Testis (tissue), 5 donors: ENCODE measurements at places on chromosomes 5 and 9. TPM values are rescaled to one million over a fixed set of nuclear protein-coding genes. Genes with fewer than 3 reads are reported as not detected.

- DNase-seq = no peak
Observed at GRCh38 chr5:76956033-76956432, 3.2 kb downstream of the CRHBP start.

DNA sequence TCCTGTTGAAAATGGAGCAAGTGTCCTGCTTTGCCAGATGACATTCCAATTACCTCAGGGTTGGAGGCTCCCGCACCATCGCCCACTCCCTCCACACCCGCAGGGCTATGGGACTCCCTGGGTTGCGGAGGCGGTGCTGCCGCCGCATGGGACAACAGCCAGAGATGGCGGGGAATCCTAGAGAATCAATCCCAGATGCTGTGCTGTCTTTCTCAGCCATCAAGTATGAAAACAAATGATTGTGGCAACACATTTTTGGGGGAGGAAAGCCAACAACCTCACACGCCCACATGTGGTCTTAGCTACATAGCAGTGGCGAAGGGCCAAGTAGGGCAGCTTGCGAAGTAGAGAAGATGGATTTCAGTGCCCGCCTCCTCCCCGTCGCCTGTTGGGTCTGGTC is 46.7 kb downstream of the IL31RA start:
- no peak for DNase-seq

DNA sequence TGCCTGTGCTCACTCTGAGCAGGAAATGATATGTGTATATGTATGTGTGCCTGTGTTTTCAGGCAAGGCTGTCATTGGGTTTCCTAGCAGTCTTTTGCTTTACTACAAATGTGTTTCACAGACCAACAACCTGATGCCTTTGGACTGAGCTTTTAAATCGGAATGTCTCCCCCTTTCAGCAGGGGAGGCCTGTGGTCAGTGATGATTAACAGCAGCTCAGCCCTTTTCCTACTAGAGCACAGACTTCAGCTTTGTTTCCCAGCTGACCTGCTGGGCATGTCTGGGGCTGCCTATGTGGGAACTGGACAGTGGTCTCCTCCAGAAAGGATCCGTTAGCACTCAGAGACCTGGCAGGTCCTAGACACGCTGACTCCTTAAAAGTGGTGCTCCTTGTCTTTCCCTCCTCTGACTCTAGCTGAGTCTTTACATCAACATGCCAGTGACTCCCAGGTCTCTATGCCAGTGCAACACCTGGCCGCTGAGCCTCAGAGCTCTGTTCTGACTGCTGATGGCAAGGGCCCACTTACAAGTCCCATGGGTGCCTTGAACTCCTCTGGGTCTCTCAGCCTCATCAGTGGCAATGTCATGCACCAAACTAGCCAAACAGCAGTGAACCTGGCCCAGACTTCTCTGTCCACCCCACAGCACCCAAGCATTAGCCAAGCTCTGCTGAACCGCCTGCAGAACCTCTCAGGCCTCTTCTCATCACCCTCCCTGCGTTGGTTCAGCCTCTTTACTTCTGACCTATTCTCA is 7.7 kb downstream of the MACROH2A1 start:
- DNase-seq = no peak

GRCh38 chr9:132439153-132439552 is 29.1 kb downstream of the CFAP77 start:
- no peak for DNase-seq

GRCh38 chr5:485113-485945 is 38.9 kb downstream of the SLC9A3 start:
- DNase-seq = no peak

- DNase-seq = no peak
Observed at GRCh38 chr5:140342287-140342686, 4.1 kb downstream of the HBEGF start.

DNA sequence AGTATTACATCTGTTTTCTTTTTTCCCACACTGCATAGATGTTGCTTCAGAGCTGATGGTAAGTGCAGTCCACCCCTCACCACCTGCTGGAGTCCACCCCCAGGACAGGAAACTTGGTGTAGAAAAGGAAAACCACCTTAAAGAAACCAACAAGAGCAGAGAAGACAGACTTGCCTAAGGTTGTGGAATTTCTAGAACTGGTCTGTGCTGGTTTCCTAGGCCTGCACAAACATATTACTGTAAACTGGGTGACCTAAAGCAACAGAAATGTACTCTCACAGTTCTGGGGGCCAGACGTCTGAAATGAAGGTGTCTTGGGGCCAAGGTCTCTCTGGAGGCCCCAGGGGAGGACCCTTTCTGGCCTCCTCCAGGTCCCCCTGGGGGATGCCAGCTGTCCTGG is 293.4 kb upstream of the IRX1 start:
- no peak for DNase-seq

GRCh38 chr9:134381671-134382516 is 55.6 kb downstream of the RXRA start:
- no peak for DNase-seq

- no peak for DNase-seq
Observed at GRCh38 chr9:35832814-35833213, 3.8 kb downstream of the TMEM8B start.

The POU5F2 gene
- 5.2 TPM for polyA plus RNA-seq

The ZNF474 gene
- polyA plus RNA-seq = 16.4 TPM

The SHISAL2B gene
- not detected for polyA plus RNA-seq

The TICAM2 gene
- polyA plus RNA-seq = 1.1 TPM

The EQTN gene
- polyA plus RNA-seq = 44.9 TPM

The CCDC152 gene
- 1.4 TPM for polyA plus RNA-seq
